Astrocyte of the cerebellum (primary cell): ENCODE measurements at places on chromosomes 13 and 19.

DNA sequence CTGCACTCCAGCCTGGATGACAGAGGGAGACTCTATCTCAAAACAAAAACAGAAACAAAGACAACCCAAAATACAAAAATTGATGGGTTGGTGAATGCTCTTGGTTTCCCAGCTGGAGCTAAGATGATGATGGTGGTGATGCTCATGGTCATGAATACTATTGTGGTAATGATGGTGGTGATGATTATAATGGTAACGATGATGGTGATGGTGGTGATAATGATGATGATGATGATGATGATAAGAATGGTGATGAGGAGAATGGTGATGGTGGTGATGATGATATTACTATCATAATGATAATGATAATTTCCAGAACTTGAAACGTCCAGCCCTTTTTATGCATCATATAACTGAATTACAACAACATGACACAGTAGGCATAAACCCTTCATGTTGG, 40.1 kb downstream of the VAV1 start:
- no peak for DNase-seq

DNA sequence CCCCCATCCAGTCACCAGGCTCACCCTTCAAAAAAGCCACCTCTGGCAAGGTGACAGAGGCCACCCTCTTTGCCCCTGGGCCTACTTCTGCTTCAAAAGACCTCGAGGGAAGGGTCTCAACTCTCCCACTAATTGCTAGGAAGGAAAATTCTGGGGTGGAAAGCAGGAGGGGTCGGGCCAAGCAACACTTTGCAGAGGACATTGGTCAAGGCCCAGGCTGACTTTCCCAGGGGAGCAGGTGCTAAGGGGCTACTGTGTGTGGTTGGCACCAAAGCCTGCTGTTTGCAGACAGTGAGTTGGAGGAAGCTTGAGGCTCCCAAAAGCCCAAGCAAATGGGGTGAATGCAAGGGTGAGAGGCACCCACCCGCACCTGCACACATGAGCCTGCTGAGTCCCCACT, 28.6 kb upstream of the VSTM2B start:
- no peak for DNase-seq

- DNase-seq, result no peak
These were observed 121.9 kb upstream of the GJB6 start for GRCh38 chr13:20353973-20354372.

- DNase-seq, result no peak
These were observed 53.6 kb upstream of the PABPC3 start for GRCh38 chr13:25042151-25042865.

- DNase-seq, result no peak
These were observed 39.0 kb downstream of the C1QTNF9 start for GRCh38 chr13:24348385-24348784.

GRCh38 chr19:799076-799881, 2.0 kb downstream of the PTBP1 start:
- DNase-seq, result no peak

DNA sequence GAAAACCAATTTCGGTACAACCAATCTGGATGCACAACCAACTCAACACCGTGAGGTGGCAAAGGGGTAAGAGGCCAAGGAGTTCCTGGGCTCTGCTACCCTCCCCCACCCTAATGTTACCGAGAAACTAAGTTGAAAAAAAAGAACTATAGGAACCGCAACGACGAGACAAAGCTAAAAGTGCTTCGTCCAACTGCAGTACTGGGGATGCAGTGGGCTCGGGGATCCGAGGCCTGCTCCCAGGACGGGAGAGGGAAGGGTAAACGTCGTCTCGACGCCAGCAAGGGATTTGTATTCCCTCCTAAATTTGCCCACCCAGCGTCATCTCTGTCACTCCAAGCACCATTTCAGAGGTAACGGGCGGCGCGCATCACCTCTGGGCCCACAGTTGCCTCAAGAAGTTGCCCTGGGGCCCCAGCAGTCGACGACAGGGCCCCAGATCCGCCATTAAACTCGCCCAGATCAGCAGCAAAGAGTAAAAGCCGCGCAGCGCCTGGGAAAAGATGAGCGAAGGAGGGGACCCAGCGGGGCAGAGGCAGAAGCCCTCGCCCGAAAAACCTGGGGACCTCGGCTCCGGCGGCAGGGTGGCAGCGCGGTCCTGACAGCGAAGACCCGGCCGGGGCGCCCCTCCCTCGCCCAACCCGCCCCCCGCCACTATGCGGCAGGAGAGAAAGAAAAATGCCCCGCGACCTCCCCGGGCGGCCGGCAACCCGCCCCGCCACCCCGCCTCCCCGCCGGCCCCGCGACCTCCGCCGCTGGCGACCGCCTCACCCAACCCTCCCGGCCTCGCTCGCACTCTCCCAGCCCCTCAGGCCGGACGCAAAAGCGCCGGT, 752 bp downstream of the ZMYM5 start:
- DNase-seq, result no peak

DNA sequence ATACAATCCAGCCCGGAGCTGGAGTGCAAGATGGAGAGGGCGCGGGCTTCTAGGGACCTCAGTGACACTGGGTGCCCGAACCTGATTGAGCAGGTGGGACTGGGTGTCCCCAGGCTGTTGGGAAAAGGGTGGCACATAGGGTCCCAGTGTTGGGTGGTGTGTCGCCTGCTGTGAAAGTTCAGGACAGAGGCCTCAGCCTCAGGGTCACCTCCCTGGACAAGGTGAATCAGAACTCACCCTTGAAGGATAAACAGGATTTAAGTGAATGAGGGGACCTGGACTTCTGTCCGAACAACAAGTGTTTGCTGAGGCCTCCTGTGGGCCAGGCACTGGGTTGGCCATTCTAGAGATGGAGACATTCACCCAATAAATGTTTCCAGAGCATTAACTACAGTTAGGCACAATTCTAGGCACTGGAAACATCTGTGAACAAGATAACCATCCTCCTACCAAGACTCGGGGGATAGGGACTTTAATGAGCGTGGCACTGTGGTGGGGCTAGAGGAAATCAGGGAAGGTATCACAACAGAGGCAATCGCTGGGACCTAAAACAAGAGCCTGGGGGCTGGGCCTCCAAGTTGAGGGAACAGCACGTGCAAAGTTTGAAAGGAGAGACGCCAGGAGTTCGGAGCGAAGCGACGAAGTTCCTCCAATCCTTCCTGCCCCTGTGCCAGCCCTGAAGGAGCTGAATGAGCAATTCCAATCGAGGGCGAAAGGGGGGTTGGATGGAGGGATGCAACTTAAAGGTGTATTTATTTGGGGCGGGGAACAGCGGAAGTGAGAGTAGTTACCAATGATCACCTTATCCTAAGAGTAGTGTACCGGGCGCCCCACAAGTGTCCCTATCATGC, 921 bp upstream of the POLD1 start:
- no peak for DNase-seq

DNA sequence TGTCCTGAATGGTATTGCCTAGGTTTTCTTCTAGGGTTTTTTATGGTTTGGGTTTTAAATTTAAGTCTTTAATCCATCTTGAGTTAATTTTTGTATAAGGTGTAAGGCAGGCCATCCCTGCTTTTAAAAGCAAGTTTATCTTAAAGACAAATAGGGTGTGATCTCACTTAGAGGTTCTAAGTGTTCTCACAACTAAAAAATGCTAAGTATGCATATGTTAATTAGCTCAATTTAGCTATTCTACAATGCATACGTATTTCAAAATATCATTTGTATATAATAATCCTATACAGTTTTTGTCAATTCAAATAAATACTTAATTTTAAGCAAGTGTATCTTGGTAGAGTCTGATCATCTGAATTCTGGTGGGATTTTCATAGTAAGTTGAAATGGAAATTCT, 50.4 kb downstream of the MBNL2 start:
- no peak for DNase-seq

DNA sequence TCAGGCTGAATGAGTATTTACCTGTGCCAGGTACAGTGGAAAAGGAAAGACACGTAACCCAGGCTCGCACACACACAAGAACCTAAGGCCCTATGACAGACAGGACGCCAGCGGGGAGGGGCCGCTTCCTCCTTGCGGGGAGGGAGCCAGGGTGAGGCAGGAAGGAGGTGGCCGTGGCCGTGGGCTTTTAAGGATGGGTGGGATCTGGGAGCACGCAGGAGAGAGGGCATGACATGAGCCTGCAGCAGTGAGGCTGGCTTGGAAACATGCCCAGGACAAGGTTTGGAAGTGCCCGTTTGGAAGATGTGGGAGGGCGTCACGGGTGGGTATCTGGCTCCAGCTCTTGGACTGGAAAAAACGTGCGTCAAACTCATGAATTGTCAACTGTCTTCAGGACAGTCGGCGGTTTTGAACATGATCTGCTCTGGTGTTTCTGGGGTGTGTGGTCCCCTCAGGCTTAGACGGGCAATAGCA, 20.1 kb downstream of the SH3GL1 start:
- DNase-seq, result no peak

- DNase-seq, result no peak
These were observed 8.5 kb upstream of the QTRT1 start for GRCh38 chr19:10692673-10693264.

DNA sequence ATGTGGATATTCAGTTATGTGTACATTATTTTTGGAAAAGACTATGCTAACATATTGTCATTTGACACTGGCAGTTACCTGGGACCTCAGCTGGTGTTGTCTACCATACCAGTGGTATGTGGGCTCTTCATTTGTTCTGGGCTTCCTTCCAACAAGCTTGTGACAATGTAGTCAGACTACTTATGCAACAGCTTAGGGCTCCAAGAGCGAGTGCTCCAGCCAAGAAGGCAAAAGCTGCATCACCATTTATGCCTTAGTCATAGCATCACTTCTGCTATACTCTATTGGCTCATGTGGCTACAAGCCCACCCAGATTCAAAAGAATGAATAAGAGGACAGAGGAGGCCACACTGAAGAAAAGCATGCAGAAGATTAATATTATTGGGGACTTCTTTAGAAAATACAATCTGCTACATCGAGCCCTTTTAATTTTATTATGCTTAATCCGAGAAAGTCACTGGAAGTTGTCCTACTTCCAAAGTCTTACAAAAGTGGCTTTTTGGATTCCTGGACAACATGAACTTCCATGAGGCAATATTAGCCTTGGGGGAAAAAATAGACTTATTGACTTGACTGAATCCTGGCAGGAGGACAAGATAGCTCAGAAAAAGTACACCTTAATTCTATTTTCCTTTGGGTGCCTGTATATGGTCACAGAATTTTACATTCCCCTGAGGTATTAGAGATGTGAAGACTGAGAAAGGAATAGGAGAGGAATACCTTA, 529.4 kb upstream of the HTR2A start:
- DNase-seq, result peak; percentile 19

DNA sequence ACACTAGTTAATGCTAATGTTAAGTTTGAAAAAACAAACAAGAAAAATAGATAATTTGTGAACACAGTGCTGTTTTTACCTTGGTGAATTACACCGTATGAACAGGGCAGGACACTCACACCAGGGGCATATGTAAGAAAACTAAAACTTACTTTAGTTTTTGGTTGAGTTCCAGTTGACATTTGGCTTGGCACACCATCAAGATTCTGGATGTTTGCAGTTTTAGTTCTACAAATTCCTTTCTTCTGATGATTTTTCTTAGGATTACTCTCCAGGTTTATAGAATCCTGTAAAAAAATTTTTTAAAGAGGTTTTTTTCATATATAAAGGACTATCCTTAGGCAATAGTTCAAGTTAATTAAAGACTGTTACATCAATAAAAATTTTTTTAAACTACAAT, 238.5 kb upstream of the STARD13 start:
- DNase-seq, result peak; percentile 90

DNA sequence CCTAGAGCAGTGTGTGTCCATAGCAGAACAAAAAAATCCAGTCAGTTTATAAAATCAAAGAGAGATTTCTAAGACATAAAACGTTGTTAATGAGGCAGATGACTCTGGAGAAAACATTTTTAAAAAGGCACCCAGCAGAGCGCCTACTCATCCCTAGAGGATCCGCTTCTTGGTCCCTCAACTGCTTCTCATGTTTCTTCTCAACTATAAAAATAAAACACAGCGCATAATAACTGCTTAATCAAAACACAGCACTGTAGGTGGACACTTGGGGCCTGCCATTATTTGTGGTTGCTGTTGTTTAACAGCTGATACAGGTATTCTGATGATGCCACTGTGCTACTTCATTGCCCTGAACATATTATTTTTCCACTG, 347.9 kb downstream of the FGF9 start:
- DNase-seq, result no peak

DNA sequence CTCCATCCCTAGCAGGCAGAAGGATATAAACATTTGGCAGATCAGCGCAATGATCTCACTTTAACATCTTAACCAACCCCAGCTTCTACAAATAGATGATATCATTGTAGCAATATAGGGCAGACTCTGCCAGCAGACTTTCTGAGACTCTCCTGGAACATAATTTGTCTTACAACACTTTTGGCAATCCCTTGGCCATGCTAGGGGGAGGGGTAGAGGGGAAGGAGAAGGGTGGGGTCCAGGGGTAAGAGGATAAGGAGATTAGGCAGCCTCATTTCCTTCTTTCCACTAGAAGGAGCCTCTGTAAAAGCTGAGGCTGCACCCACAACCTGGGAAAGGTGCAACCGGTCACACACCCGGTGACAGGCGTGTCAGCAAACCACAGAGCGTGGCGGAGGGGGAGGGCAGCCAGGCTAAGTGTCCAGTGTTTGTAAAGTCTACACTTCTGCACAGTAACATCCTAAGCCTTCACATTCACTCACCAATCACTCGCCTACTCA, 8.7 kb upstream of the UBAC2 start:
- no peak for DNase-seq

DNA sequence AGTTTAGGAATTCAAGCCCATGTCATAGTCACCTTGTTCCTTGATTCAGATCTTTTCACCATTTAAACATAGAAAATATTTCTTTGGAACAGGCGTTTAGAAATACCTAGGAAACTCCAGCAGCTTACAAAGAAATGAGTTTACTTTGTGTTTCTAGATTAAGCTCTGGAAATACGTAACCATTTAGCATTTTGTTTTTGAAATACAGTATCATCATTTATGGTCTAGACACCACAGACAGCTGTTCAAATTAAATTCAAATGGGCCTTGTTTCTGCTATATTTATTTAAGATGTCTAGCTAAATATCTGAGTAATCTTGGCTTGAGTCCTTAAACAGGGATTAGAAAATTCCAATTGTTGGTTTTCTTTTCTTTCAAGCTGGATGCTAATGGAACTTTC, 228.5 kb downstream of the NDFIP2 start:
- peak; percentile 22 for DNase-seq

- no peak for DNase-seq
These were observed 39.2 kb upstream of the MIR17HG start for GRCh38 chr13:91308299-91308698.

DNA sequence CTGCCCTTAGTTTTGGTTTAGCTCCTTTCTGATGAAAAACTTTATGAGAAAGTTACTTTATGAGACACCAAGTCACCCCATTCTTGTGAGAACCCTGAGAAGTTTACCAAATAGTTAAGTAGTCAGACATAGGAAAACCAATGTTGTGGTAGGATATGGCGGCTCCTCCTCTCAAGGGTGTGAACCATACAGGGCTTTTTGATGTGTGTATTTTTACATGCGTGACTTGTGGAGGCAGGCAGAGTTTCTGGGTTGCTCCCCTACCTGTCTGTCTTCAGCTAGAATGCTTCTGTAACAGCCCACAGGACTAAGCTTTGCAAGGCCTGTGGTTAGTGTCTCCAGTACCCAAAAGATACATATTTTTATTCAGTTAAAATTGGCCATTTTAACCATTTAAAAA, 18.3 kb downstream of the UBAC2 start:
- no peak for DNase-seq
